Stimulated activated CD4-positive, alpha-beta T cell treated with anti-CD3 and anti-CD28 coated beads, Interleukin-15, amount 100 ng/mL, for 1 hour (primary cell): ENCODE measurements at places on chromosomes 4 and X.

DNA sequence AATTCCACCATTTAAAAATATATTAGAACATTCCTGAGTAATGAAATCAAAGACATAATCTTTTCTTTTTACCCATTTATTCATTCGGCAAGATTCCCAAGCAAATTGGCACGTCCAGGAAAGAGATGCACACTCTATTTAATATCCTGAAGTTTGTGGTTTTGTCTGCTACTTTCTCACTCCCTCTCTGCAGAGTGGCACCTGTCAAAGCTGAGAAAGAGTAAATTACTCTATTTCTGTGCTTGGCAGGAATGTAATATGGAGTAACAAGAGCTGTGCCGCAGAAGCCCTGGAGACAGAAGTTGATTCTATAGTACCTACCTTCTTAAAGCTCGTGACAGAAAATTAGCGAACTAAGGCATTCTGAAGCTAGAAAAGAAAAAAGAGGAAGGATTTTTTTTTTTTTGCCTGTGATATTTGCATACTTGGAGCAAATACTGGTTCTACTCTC lies 5.5 kb downstream of the GSTCD start:
- DNase-seq: no peak

- DNase-seq: no peak
These were observed 177.3 kb downstream of the ARHGAP10 start for GRCh38 chr4:147909225-147909624.

- no peak for DNase-seq
These were observed 16.2 kb downstream of the UBE2K start for GRCh38 chr4:39714166-39714565.

GRCh38 chr4:108813261-108813660 lies 50.4 kb upstream of the ETNPPL start:
- DNase-seq: no peak

- no peak for DNase-seq
These were observed 13.1 kb downstream of the CASP3 start for GRCh38 chr4:184636144-184636543.

- no peak for DNase-seq
These were observed 126.5 kb downstream of the ADGRA3 start for GRCh38 chr4:22389240-22389870.

- DNase-seq: no peak
These were observed 2.1 kb downstream of the UCHL1 start for GRCh38 chr4:41258783-41259182.

- no peak for DNase-seq
These were observed 1.2 kb downstream of the GUCY1A1 start for GRCh38 chr4:155667568-155668511.

DNA sequence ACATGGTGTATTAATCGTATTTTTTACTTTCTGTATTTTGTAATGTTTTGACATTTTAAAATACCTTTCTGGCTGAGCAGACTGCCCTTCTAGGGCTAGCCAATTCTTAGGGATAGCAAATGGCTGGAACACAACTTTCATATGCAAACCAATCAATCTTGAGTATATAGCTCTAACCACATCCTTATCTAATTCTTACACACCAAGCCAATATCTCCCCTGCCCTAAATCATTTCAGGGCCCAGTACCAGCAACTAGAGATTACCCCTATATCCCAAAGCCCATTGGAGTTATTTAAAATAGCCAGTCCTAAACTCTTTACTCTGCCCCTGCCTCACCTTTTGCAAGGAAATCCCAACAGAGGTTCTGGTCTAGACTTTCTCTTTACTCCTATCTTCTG lies 58.3 kb downstream of the INTS12 start:
- DNase-seq: no peak

DNA sequence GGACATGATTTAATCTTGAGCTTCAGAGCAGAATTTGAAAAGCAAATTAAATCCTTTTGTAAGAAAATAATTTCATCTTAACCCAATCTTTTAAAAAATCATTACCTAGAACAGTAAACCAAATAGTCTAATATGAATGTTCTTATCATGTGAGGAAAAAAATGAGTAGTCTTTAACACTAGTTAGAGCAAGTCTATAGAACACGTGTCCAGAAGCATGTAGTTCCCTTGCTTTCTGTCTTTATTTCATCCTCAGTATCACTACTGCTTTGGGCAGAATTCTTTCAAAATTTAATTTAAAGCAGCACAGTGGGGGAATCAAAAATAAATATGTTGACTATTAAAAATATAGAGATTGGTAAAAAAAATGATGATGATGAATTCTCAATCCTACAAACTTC lies 2.1 kb downstream of the RBM47 start:
- no peak for DNase-seq

DNA sequence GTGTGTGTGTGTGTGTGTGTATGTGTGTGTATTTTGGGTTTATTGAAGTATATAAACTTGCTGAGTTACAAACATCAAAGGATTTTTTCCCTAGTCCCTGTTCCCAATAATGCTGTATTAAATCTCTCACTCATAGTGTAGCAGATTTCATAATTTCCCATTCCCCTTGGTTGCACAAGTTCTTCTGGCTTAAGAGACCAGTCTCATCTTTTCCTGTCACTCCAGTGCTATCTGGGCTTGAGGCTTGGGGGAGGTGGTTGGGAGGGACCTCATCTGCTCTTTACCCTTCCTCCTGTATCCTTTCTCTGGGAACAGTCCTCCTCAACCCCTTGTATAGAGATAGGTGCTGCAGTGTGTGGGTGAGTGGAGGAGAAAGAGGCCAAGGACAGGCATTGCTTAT lies 285.4 kb upstream of the BOD1L1 start:
- no peak for DNase-seq

DNA sequence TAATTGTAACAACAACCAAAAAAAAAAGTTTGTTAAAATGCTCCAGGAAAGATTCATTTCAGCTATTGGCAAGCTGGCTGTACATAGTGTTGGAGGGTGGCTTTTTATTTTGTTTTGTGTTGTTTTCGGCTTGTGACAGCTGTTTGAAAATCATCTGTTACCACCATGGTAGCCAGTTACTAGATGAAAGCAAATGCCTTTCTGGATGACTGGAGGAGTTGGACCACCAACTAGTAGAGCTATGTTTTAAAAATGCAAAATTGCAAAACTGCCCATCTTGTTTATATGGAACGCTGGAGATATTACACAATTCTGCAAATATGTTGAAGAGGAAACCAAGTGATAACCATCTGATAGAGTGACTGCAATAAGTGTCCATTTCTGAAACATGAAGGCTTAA lies 53.2 kb upstream of the TNIP3 start:
- no peak for DNase-seq

- DNase-seq: no peak
These were observed 76.0 kb downstream of the SYTL5 start for GRCh38 chrX:38082309-38082708.

DNA sequence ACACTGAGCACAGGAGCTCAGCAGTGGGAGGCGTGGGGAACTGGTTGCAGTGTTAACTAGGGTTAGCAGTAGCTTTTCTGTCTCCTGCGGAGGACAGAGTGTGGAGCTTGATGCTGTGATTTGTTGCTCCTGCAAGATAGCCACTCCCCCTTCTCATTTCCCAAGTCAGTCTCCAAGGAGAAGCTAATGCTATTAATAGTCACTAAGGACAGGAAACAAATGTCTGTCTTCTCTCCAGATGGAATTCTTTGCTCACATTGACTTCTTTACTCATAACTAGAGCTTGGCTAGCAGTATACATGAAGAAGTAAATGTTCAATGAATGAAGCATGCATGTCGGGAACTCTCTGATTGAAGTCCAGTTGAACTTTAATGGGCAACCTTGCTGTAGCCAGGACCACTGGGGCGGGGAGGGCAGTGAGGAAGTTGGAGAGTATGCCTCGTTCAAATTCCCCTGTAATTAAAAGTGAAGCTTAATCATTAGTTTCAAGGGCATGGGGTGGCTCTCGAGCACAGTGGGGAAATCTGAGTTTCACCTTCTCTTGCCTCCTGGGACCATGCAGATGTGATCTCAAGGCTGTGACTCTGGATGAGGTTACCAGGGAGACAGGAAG lies 156.6 kb upstream of the SCML1 start:
- DNase-seq: no peak

DNA sequence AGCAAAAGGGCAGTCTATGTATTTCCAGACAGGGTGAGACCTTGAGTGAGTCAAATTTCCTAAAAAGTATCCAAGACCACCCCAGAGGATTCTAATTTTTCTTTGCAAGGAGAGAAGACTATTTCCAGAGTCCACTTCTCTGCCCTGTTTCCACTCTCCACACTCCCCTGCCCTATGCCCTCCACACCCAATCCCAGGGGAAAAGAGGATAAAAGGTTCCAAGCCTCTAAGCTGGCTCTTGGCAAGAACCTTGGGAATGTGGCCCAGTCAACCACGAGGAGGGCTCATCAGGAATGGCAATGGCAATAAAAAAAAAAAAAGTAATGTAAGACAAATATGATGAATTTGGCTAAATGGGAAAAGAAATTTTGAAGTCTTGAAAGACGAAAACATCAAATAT lies 65.9 kb downstream of the SRPX start:
- no peak for DNase-seq

- DNase-seq: peak; percentile 79
These were observed 90.0 kb upstream of the DRD5 start for GRCh38 chr4:9691238-9692065.

GRCh38 chrX:49258749-49259124 lies 5.8 kb downstream of the FOXP3 start:
- no peak for DNase-seq

GRCh38 chr4:57490520-57491255 lies 380.5 kb upstream of the IGFBP7 start:
- no peak for DNase-seq

- DNase-seq: no peak
These were observed 11.2 kb upstream of the ABLIM2 start for GRCh38 chr4:8169763-8170162.

- DNase-seq: no peak
These were observed 8.5 kb upstream of the PPEF1 start for GRCh38 chrX:18698737-18699650.

DNA sequence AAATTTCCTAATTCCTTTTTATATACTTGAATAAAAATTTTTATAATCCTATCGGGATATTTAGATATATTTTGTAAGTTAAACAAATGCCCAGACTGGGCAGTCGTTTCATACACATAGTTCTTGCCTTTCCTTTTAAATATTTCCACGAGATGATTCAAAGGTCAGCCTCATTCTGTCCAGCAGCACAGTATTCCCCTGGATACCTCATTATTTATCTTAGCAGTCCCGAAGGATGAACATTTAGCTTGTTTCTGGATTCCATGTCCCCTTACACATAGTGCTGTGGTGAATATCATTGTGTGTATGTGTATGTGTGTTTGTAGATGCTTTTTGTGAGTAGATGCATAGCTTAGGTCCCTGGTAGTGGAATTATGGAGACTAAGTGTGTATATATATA lies 38.3 kb downstream of the RAPGEF2 start:
- DNase-seq: no peak

- no peak for DNase-seq
These were observed 89.8 kb upstream of the ETNPPL start for GRCh38 chr4:108852691-108853090.

DNA sequence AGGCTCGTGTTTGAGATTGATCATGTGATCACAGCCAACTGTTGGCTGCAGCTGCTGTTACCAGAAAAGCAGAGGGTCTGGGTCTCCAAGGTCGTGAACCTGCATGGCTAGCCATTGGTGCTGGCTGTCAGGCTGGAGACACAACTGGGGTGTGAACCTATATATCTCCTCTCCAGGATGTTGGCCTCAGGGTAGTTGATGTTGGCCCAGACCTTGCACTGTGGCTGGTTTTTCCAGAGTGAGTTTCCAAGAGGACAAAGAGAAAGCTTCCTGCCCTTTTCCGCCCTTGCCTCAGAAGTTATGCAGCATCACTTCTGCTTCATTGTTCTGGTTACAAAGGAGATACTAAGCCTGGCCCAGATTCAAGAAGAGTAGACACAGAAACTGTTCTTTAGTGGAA lies 607.8 kb upstream of the HS3ST1 start:
- no peak for DNase-seq

- DNase-seq: no peak
These were observed 223.0 kb upstream of the GALNT7 start for GRCh38 chr4:172945611-172946010.

DNA sequence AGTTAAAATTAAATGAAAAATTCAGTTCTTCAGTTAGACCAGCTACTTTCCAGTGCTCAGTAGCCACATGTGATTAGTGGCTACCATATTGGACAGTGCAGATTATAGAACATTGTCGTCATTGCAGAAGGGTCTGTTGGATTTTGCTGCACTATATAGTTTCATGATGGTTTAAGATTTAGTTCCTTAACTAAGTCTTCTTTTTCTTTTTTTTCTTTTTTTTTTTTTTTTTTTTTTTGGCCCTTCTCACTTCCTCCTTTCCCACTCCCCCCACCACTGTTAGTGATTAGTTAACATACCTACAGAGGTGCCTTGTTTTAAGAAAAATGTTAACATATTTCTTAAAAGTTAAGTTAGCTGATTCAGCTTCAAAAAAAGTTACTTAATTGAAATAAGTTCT lies 9.0 kb downstream of the RAB9A start:
- no peak for DNase-seq

GRCh38 chr4:24089851-24090534 lies 200.1 kb upstream of the PPARGC1A start:
- no peak for DNase-seq

DNA sequence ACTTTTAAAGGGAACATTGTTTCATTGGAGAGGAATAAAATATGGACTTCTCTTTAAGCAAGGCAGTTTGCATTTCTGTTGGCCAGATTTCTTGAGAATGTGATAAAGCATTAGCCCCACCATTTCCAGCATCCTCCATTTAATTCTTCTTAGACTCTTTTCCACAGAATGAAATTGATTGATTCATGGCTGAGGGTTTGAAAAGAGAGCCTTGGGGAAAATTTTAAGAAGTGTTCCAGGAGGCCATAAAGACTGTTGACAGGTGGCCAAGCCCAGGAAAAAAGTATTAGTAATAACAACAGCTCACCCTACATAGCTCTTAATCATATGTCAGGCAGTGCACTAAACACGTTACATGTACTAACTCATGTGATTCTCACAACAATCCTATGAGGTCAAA lies 53.4 kb downstream of the SHROOM3 start:
- DNase-seq: no peak

GRCh38 chr4:76105652-76106051 lies 31.1 kb downstream of the ART3 start:
- DNase-seq: no peak

GRCh38 chr4:48093991-48094416 lies 40.0 kb downstream of the TXK start:
- DNase-seq: no peak

DNA sequence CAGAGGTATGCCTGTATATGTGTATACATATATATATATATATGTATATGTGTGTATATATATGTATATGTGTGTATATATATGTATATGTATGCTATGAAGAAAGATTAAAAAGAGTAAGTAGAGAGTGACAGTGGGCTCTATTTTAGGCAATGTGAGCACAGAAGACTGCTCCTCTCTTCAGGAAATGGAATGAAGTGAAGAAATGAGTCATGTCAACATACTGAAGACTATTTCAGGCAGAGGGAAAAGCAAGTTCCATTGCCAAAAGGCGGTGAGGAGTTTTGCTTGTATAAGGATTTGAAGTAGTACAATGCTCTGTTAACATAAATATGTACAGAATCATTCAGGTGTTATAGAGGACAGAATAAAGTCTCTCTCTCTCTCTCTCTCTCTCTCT lies 773.2 kb upstream of the FTHL17 start:
- DNase-seq: no peak
